Amniotic stem cell (primary cell): ENCODE measurements at places on chromosomes 1 and 21.

DNA sequence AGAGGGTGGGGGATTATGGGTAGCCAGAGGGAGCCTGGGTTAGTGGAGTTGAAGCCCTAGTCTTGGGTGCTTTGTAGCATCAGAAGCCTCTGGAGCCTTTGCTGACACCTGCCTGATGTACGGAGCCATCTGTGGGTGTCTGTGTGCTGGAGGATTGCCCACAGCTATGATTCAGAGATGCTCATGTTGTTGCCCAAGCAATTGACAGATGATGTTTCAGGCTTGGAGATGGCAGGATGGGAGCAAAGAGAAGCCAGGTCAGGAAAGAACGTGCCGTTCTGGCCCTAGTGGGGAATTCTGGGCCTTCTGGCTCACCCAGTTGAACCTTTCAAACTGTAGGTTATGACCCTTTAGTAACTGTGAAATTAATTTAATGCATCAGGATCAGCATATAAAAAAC, 27.6 kb downstream of the COQ8A start:
- DNase-seq, result no peak

DNA sequence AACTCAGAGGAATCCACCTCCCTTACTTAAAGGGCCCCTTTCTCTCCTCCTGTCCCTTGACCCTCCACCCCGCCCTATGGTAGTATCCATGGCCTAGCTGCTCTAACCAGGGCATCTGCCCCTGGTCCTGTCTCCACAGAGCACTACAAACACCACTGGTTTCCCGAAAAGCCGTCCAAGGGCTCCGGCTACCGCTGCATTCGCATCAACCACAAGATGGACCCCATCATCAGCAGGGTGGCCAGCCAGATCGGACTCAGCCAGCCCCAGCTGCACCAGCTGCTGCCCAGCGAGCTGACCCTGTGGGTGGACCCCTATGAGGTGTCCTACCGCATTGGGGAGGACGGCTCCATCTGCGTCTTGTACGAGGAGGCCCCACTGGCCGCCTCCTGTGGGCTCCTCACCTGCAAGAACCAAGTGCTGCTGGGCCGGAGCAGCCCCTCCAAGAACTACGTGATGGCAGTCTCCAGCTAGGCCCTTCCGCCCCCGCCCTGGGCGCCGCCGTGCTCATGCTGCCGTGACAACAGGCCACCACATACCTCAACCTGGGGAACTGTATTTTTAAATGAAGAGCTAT, 1.7 kb downstream of the BTG2 start:
- DNase-seq, result no peak

DNA sequence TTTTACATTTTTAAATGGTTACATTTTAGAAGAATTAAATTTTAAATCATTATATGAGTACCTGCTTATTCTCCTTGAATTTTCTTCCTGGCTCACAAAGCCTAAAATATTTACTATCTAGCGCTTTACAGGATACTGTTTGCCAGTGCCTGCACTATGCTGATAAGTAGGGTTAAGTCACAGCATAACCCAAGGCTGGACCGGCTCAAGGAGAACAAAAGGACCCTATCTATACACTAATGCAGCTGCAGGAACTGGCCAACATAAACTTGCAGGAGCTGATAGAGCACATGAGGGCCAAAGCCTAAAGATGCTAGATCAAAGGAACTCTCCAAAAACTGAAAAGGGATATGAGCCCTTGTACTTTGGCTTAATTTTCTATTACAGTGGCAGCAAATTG, 1086.9 kb upstream of the TMPRSS15 start:
- no peak for DNase-seq

DNA sequence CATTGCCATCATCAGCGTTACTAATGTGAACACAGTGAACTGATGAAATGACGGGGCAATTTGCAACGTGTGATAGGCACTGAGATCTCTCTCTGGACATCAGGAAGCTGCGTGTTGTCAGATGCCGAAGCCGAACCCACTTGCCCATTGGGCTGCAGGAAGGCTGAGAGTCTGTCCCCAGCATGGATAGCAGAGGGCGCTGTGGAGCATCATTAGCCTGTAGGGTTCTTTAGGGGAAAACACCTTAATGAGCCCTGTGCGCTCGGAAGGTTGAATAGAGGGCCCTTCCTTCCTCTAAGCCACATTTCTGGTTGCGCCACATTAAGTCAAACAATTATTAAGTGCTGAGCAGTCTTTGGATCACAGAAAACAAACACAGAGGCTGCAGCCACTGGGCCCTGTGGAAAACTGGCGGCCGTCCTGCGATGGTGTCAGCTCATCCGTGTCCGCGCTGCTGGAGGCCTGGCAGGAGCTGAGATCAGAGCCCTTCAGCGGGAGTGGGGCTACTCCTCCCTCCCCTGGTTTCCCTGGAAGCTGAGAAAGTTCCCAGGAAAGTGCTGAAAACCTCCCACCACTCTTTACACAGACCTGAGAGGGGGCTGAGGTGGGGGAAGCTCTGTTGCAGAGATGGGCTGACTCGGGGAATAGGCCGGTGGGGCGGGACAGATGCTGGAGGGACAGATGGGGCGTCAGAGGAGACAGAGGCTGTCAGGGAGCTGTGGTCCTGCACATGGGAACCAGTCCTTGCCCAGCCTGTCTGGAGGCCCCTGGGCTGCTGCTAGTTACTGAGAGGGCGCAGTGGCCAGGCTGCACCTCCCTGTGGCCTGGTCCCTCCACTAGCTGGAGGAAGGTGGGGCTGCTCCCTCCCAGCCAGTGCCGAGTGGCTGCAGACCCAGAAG, 12.7 kb downstream of the TFF2 start:
- DNase-seq, result no peak

GRCh38 chr1:239807361-239807760, 284.3 kb upstream of the FMN2 start:
- DNase-seq, result no peak

DNA sequence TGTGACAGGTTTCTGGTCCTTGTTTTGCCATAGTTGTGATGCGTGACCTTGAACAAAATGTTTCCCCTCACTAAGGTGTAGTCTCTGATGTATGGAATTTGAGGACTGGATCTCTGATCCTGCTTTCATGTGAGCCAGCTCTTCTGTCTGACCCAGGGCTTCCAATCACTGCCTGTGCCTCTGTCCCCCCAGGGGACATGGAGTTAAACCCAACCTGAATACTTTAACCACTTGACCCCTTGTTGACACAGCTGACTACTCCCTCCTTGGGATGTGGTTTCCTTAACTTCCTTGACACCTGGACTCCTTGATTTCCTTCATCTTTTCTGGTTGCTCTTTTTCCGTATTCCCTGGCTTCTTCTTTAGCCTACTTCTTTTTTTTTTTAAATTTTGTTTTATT, 36.0 kb upstream of the SSBP3 start:
- DNase-seq, result no peak

DNA sequence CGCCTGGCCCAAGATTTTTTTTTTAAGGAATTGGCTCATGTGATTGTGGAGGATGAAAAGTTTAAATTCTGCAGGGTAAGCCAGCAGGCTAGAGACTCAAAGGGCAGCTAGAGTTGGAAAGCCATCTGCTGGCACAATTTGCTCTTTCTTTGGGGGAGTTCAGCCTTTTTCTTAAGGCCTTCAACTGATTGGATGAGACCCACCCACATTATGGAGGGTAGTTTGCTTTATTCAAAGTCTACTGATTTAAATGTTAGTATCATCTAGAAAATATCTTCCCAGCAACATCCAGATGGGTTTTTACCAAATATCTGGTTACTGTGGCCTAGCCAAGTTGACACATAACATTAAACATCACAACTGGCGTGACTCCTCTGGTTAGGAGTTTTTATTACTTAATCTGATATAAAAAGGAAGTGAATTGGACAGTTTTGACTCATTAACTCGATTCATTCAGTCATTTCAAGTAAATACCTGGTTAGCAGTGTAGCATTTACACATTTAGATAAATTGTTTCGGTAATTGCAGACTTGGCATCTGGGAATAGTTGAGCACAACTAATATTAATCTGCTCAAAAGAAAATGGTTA, 12.4 kb downstream of the HOOK1 start:
- DNase-seq, result no peak
